Ecto neural progenitor cell (in vitro differentiated cells): ENCODE measurements at places on chromosomes 1 and 21.

- DNase-seq: no peak
These were observed 29.8 kb downstream of the GPA33 start for GRCh38 chr1:167060141-167061072.

GRCh38 chr1:85258536-85259117, 835 bp downstream of the C1orf52 start:
- DNase-seq: peak; percentile 75

DNA sequence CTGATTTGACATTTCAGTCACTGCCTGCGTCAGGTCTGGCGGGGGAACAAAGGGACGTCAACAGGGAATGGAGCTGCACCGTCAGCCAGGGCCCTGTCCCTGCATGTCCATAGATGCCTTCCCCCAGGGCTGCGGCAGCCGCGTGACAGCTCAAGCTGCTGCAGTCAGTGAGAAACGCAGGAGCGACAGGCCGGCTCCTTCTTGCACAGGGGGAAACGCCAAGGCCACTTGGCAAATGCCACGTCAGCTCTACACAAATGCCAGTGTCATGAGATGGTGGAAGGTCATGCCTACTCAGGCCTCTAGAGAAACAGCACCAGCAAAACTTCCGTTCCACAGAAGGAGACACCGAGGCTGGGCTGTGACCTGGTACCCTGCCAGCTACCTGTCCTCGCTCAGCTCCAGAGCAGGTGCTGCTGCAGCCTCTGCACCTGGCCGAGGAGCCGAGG, 37.7 kb downstream of the SYF2 start:
- DNase-seq: no peak

DNA sequence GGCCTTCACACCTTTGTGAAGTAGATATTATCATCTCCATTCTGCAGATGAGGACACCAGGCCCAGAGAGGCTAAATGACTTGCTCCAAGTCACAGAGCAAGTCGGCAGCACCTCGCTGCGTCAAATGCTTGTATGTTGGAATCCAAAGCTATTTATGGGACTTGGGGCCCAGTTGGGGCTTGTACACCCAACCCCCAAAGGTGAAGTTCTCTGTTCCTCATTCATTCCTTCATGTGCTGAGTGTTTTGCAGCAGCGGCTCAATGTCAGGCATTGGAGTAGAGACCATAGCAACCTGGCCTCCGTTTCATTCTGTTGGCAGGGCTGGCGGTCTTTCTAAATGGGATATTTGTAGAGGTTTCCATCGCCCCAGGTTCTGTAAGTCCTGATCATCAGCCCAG, 113.4 kb upstream of the SLC25A33 start:
- no peak for DNase-seq

DNA sequence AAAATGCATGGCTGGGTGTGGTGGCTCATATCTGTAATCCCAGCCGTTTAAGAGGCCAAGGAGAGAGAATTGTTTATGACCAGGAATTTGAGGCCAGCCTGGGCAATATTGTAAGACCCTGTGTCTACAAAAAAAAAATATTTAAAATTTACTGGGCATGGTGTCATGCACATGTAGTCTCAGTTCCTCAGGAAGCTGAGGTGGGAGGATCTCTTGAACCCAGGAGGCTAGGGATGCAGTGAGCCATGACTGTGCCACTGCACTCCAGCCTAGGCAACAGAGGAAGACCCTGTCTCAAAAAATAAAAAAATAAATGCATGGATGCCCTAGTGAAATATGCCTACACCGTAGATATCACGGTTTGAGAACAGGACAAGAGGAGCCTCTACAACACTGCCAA, 1331.2 kb upstream of the B3GALT2 start:
- DNase-seq: no peak

DNA sequence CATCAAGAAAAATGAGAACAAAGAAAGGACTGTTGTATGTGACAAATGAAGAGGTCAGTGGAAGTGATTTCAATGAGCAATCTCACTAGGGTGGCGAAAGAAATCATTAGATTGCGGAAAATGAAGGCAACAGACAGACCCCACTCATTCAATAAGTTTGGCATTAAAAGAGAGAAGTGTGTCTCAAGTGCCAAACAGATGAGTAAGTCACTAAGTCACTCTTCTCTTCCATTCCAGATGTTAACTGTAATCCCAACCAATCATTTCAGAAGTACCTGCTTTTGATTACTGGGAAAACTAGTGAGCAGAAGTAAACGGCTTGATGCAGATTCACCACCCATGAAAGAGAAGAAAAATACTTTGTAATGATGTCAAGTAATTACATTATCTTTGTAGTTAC, 144.3 kb upstream of the PRMT6 start:
- DNase-seq: no peak

- DNase-seq: peak; percentile 47
These were observed 102.3 kb upstream of the LMO4 start for GRCh38 chr1:87226341-87226760.

- DNase-seq: no peak
These were observed 80.3 kb upstream of the ARTN start for GRCh38 chr1:43853161-43853921.

GRCh38 chr1:30250984-30251850, 472.2 kb downstream of the MATN1 start:
- DNase-seq: no peak
